ENCODE measurements at places on chromosomes 2 and 18.
A peak's percentile ranks its signal among the peaks of the same experiment; 100 is the strongest.

DNA sequence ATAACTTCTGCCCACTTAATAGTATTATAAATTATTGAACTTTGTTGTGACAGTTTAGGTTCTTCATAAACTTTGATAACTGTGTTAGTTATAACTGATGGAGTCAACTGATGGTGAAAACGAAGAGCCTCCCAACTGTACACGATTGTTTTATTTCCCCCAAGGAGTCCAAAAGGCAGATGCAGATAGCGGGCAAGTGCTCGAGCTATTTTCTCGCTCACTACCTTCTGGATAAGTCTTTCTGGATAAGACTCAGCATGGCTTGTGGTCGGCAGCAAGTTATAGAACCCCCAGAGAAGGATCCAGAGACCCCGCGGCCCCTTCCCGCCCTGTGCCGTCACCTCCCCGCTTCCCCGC is 517 bp downstream of the GCFC2 start:
- DNase-seq, result no peak

- DNase-seq, result no peak
Measured at GRCh38 chr2:207929923-207930322, 95.4 kb downstream of the PLEKHM3 start.

DNA sequence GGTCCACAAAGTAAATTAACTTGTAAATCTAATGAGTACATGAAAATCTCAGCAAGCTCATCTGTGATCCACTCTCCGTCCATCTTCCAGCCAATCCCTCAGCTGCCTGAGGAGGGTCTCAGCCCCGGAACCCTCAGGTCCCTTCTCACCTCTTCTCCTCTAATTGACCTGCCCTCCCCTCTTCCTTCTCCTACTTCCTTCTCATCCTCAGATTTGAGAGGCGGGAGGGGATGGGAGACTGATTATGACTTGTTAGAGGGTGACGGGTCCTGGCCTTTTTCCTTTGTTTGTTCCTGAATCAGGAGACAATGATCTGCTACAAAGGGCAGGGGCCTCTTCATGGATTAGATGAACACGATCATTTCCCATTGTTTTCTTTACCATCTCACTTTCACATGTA is 80.1 kb downstream of the CYBRD1 start:
- DNase-seq, result no peak

- no peak for DNase-seq
Measured at GRCh38 chr2:68280796-68281195, 28.5 kb upstream of the PPP3R1 start.

GRCh38 chr18:80041424-80041823 is 7.2 kb downstream of the RBFA start:
- DNase-seq, result no peak

- no peak for DNase-seq
Measured at GRCh38 chr2:200341376-200341775, 34.9 kb downstream of the SPATS2L start.

DNA sequence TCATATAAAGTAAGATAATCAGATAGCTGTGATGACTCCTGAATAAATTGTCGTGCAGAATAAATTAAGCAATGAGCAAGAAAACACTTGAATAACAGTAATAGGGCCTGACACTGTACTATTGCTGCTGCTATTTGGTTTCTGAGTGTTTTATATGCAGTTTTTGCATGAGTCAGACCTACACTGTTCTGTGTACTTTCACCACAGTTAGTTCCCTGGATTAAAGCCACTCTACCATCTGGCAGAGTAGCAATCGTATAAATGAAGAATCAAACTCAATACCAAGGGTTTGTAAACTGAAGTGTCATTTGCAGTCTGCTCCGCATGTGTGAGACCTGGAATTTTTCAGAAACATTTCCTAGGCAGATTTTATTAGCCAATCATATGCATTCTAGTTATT is 398.6 kb upstream of the CDH7 start:
- DNase-seq, result no peak

DNA sequence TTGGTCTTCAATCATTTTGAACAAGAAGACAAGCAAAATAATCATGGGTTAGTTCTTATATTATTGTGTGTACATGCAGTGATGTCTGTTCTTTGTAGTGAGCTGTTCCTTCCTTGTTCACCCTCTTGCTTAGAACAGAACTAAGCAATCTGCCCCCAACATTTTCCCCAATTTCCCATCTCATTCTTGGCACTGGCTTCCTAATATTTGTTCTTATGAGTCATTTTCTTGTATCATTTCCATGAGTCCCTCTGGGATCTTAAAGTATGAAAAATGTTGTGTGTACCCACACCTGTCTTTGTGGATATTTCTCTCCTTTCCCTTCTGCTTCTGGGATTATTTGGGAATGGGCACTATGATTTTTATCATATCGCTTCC is 3.5 kb upstream of the IL1B start:
- no peak for DNase-seq

DNA sequence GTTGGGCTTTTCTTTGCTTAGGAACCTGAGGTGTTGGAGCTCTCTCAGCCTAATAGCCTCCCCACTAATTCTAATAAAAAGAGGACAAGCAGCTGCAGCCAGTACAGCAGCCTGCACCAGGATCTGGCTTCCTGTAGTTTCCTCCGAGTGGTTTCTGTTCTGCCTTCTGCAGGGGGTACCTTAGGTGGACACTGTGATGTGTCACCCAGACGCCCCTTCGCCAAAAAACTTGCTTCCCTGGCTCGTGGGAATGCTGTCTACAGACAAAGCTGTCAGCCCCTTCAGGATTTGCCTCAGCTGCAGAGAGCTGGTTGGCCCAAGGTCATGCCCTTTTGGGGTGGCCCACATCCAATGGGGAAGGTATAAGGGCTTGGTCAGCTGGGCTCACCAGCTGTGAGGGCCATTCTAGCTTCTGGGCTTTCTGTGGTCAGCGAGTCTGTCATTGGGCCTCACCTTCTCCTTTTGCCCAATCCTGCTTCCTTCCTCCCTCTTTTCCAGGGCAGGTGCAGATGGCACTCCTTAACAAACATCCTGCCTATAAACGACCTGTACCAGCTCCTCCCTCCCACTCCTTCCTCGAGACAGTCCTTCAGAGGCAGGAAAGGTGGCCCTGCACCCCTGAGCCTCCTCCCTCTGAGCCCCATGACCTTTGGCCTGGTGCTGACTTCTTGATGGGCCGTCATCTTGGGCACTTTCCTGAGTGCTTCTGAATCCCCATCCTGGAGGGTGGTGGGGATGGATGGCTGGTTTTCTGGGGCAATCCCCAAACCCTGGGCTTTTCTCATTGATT is 44.0 kb upstream of the ROCK2 start:
- no peak for DNase-seq

- DNase-seq, result peak; percentile 93
Measured at GRCh38 chr2:165401285-165401852, 68.1 kb upstream of the CSRNP3 start.

DNA sequence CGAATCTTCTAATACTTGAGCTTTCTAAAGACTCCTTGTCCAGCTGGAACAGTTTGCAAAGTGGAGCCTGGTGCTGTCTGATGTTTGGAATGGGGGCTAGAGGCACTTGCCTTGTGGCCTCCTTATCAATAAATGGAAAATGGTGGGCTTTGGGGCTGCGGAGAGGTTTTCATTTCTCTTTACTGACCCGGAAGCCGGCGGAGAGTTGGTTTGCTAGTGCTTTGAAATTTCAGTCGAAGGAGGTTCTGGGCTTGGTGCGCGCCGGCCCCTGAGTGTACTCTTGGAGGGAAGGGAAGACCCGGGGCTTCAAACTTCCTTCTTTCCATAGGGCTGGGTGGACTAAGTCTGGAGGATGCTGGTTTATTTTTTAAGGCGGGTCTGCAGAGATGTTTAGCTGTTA is 714 bp downstream of the RPIA start:
- DNase-seq, result peak; percentile 16

DNA sequence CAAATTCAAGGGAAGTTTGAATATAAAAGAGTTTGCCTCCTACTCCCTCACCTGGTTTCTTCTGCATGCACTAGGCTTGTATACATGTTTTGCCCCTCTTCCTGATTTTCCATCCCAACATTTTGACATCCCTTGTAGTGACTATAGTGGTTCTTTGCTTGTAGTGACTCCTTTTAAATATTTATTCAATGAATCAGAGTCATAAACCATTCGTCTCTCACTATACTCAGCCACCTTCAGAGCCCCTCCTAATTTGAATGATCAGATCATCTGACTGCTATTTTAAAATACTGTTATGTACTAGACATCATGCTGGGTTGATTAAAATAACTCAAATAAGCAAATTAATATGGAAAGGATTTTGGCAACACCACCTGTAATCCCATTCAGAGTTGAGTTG is 492.1 kb upstream of the PIK3C3 start:
- DNase-seq, result no peak

DNA sequence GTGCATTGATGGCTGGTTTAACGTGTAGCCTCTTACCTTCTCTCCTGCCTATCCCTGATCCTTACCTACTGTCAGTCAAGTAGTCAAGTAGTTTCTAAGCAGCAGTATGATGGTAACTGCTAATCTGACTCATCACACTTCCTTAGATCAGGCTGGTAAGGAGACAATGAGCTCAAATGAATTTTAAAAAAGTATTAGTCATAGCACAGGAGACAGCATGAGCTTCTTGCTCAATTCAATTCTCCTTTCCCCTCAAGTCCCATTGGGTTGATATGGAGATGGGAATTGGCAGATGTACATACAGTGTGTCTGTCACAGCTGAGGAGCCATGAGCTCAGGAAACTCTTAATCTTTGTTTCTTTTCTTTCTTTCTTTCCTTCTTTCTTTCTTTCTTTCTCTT is 799.7 kb downstream of the LRP1B start:
- DNase-seq, result peak; percentile 94

DNA sequence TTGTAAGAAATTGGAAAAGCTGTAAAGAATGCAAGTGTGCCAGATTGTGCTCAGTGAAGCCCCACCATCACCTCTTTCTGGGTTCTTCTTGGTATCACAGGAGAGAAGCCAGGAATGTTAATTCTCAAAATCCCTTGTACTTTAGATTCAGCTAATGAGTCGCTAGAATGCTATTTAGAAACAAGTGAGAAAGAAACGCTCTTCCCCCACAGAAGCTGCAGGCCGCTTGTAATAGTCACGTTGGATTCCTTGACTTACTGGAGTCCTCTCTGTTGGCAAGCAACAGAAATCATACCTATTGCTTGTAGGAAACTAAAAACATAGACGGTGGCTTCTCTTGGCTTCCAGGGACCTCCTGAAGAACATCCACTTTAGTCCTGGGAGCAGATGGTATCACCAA is 375.6 kb upstream of the LRATD1 start:
- DNase-seq, result peak; percentile 38

- DNase-seq, result no peak
Measured at GRCh38 chr2:235513984-235514626, 20.3 kb downstream of the AGAP1 start.

DNA sequence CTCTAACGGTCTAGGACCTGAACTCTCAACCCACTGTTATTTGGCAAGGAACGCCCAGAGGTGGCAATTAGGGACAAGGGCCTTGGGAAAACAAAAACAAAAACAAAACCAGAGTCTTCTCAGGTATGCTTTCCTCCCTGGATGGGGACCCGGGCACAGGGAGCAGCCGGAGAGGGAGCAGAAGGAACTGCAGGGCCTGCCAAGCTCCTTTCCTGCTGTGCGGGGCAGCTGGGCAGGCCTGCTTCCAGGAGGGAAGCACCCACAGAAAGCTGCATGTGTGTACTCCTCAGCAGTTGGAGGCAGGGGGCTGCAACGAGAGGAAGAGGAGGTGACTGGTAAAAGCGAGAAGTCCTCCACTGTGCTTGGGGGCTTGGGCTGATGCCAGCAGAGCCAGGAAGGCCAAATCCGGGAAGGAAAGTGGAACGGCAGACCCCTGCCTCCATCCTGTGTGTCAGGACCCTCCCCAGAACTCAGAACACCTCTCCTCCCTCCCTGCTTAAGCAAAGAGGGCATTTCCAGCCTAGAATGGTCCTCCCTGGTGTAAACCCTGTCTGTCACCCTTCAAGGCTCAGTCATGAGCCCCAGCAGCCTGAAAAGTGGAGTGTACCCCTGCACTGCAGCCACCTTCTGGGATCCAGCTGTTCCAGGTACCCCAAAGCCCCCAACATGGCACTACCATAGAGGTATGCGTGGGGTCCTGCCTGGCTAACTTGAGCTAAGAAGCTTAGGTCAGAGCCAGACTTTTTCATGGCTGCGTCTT is 56.3 kb downstream of the DNMT3A start:
- DNase-seq, result no peak

GRCh38 chr2:185441486-185442005 is 297.1 kb upstream of the FSIP2 start:
- DNase-seq, result no peak

GRCh38 chr2:219081096-219081495 is 20.4 kb upstream of the IHH start:
- no peak for DNase-seq

GRCh38 chr2:212392043-212392442 is 146.6 kb downstream of the ERBB4 start:
- no peak for DNase-seq

- peak; percentile 61 for DNase-seq
Measured at GRCh38 chr2:37415128-37415820, 70.8 kb downstream of the QPCT start.

DNA sequence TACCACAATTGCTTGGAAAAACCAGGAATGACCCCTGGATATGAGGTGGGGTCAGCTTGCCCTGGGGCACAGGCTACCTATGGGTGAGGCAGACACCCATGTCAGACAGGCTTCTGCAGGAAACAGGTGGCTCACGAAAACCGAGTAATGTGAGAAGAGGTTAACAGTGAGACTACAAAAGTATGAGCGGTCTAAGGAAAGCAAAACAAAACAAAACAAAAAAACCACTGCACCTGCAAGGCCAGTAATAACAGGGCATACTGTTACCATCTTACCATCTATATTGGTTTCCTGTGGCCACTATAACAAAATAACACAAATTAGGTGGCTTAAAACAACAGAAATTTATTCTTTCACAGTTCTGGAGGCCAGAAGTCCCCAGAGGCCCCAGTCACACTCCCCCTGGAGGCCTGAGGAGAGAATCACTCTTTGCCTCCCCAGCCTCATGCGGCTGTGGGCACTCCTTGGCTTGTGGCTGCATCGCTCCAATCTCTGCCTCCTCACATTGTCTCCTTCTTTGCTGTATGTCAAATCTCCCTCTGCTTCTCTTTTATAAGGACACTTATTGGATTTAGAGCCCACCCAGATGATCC is 86.6 kb upstream of the EPC2 start:
- DNase-seq, result no peak

Measured in choroid plexus epithelial cell (primary cell).